ENCODE measurements at places on chromosomes 3 and 15. TPM values are rescaled to one million over a fixed set of nuclear protein-coding genes. Genes with fewer than 3 reads are reported as not detected.
A peak's percentile ranks its signal among the peaks of the same experiment; 100 is the strongest.

- no peak for DNase-seq
Measured at GRCh38 chr15:32889214-32889613, 171.4 kb downstream of the GREM1 start.

DNA sequence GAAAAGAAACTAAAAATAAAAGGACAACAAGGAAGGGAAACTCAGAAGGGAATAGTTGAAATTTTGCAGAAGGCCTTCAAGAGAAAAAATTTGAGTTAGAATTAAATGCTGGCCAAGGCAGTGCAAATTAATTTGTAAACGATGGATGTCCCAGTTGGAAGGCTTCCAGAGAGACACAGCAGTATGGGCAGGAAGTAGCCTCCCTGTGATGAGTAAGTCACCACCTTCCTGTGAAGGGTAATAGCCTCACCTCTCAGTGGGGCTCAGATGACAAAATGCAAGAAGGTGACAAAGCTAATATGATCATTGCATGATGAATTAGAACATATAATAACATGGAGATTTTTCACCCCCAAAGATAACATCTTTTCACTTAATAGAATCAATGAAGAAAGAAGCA lies 27.3 kb upstream of the TMCO5A start:
- DNase-seq: no peak

DNA sequence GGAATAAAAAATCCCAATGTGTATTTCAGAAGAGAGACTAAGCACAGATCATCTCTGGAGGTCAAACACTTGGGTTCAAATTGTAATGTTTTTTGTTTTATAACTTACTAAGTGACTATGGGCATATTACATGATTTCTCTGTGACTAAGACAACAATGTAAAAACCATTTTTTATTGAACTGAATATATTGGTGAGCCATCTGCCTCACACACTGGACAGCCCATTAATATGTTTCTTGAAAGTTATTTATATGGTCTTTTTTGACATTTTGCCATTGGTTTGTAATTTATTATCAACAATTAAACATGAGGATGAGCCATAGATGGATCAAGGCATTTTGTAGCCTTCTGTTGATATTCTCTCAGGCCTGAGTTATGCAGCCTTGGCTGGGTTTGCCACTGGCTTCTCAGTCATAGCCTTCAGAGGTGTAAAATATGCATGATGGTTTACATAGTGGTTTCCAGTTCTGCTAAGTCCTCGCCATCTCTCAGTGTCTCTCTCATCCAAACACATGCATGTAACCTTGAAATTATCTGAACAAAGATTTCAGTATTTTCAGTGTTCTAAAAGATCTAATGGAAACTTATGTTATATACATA lies 997.2 kb downstream of the DIPK2A start:
- DNase-seq: no peak

- DNase-seq: no peak
Measured at GRCh38 chr15:51232581-51232980, 105.8 kb downstream of the CYP19A1 start.

SERINC4 gene
- total RNA-seq: 0.10 TPM

IQCF5 gene
- not detected for total RNA-seq

ZNF774 gene
- total RNA-seq: 4.9 TPM

DNA sequence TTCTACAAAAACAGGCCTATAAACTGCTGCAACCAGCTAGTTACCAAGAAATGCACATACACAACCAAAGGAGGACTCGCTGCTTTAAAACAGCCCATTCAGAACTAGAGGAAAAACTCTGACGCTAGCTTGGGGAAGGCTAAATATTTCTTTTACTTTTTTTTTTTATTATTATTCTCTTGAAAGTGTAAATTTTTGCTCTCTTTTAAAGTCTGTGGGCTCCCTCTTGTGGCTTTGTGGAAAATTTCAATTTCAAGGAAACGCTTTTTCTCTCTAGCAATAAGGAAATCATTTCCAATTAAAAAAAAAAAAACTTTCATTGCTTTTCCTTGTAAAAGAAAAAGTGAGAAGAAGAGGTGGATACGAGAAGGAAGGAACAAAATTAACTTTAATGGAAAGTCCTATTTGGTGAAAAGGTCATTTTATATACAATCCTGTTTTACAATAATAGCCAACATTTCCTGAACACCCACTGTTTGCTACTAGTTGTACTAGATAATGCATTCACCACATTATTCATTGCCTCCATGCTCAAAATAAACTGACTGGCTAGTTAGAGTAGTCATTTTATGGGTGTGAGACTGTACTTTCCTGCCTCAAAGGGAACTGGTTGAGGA lies 51.2 kb upstream of the SAMMSON start:
- DNase-seq: peak; percentile 71

GOLGA6L4 gene
- total RNA-seq: 2.6 TPM

- no peak for DNase-seq
Measured at GRCh38 chr3:80192936-80193335, 425.1 kb upstream of the ROBO1 start.

GRCh38 chr3:24365168-24365567 lies 129.5 kb downstream of the THRB start:
- DNase-seq: peak; percentile 52

GRCh38 chr15:77716632-77717332 lies 84.1 kb upstream of the LINGO1 start:
- no peak for DNase-seq

- DNase-seq: no peak
Measured at GRCh38 chr3:172911142-172911541, 160.6 kb downstream of the ECT2 start.

GRCh38 chr3:31077826-31078225 lies 183.4 kb upstream of the GADL1 start:
- no peak for DNase-seq

GPR27 gene
- 5.1 TPM for total RNA-seq

- DNase-seq: no peak
Measured at GRCh38 chr3:20739814-20740213, 553.8 kb upstream of the SGO1 start.

ARPIN gene
- 23.2 TPM for total RNA-seq

SAMD7 gene
- total RNA-seq: not detected

DNA sequence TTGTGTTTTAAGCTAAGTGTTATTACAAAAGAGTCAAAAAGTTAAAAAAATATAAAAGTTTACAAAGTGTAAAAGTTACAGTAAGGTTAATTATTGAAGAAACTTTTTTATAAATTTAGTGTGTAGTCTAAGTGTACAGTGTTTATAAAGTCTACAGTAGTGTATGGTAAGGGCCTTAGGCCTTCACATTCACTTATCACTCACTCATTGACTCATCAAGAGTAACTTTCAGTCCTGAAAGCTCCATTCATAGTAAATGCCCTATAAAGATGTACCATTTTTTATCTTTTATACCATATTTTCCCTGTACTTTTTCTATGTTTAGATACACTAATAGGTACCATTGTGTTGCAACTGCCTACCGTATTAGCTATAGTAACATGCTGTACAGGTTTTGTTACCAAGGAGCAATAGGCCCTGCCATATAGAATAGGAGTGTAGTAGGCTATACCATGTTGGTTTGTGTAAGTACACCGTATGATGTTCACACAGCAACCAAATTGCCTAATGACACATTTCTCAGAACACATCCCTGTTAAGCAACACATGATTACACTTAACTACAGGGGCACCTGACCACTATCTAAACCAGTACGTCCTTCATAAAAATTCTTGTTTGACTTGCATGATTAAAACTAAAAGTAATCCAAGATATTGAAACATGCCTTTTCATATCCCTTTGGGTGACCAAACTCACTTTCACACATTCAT lies 17.2 kb downstream of the RAD18 start:
- no peak for DNase-seq

GRCh38 chr3:79006077-79006476 lies 761.7 kb downstream of the ROBO1 start:
- DNase-seq: no peak

DNA sequence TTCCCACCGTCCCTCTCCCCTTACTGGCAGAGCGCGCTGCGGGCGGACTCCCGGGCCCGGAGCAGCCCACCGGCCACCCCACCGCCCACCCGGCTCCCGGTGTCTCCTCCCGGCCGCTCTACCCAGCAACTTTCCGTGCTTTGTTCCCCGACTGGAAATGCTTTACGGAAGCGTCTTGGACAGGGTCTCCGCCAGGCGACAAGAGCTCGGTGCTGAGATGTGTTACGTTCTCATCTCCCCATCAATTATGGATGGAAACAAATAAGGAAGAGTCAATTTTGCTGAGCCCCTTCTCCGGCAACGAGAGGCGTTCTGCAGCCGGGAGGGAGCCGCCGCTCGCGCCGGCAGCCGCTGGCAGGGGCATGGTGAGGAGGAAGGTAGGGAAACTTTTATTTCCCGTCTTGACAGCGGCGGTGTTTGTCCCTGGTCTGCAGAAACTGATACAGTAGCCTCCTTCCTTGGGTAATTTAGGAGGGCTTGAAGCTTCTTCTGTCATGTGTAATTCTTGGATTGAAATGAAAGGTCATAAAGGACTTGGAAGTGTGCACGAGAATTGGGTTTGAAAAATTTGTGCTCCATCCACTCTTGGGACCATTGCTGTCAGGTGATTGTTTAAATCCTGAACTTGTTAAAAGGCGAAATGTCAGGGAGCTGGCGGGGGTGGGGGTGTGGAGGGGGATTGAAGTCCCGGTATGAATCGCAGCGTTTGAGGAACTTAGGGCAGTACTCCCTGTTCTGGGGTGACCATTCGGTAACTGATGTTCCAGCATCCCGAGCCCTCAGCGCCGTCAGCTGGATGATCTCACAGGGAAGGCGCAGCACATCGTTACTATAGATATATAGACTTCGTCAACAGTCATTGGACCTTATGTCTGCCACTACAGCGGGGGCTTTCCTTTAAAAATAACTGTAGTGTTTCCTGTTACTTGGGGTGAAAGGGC lies 1.5 kb downstream of the SEMA6D start:
- DNase-seq: peak; percentile 78

GRCh38 chr3:58991026-58991425 lies 58.8 kb downstream of the CFAP20DC start:
- DNase-seq: no peak

COPS2 gene
- total RNA-seq: 121 TPM

DNA sequence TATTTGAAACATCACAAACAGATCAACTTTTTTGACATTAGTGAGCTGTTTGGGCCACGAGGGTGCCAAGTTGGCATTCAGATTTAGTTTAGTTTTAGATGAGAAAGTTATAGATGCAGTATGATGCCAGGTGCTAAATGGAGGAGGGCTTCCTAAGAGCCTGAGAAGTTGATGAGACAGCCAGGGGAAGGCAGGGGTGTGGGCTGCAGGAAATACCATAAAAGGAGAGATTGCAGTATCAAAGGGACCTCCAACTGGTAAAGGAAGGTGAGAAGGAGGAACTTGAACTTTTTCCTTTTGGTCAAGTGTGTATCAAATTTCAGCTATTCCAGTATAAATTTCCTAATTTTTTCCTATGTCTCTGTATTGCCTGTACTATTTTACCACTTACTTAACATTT lies 2.0 kb upstream of the TNIK start:
- no peak for DNase-seq

C2CD4B gene
- total RNA-seq: 20.2 TPM

RARB gene
- total RNA-seq: 14.4 TPM

GRCh38 chr15:60916032-60916678 lies 312.9 kb downstream of the RORA start:
- DNase-seq: no peak

DNA sequence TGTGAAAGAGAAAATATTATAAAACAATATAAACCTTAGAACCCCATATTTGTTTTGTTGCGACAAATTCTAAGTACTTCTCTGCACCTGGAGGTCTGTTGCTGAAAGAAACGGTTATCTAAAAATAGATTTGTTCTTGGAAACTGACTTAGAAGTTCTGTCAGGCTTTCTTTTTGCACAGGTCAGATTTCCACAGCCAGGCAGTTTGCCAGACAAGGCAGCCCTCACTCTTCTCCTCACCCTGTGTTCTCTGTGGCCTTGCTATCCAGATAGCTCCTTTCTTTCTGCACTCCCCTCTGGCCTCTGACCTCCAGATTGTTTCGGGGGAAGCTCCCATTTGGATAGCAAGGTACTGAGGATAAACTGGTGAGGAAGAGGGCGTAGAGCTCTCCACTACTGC lies 413.3 kb upstream of the ONECUT1 start:
- peak; percentile 16 for DNase-seq

DNA sequence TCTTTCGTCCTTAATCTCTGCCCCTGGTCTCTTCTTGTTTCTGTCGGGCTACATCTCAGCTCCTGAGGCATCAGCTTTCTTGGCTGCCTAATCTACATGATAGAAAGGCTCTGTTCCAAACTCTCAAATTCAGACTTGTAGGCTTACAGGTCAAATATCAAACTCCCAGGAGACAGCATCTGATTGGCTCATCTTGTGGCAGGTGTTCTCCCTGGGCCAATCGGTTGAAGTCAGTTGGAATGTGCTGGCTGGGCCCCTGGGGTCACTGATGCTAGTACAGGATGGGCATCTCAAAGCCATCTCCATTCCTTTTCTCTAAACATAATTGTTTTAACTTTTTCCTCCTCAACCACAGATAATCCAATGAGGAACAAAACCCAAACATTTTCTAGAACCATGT lies 198.7 kb downstream of the CNTN3 start:
- no peak for DNase-seq

DNA sequence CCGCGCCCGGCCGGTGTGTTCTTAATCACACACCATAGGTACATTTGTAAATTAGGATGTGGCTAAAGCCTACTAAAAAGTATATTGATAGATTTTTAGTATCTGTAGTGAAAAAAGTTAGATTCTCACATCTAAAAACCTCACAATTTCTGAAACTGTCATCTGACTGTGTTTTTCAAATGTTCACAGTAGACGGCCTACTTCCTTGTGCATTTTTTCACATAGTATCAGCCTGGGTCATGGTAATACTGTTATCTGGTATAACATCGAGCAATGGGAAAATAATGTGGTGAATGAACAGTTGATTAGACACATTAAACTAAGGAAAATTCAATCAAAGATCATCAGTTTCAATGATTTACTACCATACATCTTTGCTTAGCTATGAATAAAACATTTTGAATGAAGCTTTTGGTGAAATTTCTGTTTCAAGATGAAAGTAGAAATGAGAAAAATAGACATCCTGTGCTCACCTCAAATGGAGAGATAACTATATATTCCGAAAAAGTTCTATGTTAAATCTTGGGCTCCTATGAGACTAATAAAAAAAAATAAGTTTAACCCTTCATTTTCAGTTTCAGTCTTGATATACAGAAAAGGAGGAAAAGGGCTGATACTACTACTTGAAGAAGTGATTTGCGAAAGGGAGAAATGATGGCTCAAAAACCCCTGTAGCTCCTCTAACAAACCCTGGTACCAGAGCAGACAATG lies 262.7 kb downstream of the ZBTB20 start:
- no peak for DNase-seq

DNA sequence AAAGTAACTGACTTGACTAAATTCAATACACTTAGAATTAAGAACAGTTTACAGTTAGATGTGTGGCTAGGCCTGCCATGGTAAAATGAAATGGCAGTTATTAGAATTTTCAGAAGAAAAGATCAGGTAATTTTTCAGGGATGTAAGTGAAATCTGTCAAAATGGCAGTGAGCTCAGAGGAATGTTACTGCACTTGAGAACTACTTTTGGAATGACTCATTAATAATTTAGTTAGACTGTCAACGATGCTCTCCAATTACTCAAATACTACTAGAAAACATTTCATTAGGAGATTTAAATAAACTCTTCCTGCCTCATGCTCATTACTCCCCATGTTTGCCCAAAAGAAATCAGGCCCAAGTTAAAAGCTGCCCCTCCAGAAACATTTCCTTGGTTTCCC lies 84.4 kb downstream of the RFTN1 start:
- no peak for DNase-seq

- DNase-seq: peak; percentile 68
Measured at GRCh38 chr15:37891766-37892368, 42.6 kb upstream of the TMCO5A start.

Measured in tongue (tissue), 3 donors.